ENCODE measurements at places on chromosomes 2 and 18.

GRCh38 chr2:237895544-237896506, 36.4 kb downstream of the RAMP1 start:
- no peak for DNase-seq

- no peak for DNase-seq
These were observed 384.7 kb downstream of the FIGN start for GRCh38 chr2:163351143-163351542.

DNA sequence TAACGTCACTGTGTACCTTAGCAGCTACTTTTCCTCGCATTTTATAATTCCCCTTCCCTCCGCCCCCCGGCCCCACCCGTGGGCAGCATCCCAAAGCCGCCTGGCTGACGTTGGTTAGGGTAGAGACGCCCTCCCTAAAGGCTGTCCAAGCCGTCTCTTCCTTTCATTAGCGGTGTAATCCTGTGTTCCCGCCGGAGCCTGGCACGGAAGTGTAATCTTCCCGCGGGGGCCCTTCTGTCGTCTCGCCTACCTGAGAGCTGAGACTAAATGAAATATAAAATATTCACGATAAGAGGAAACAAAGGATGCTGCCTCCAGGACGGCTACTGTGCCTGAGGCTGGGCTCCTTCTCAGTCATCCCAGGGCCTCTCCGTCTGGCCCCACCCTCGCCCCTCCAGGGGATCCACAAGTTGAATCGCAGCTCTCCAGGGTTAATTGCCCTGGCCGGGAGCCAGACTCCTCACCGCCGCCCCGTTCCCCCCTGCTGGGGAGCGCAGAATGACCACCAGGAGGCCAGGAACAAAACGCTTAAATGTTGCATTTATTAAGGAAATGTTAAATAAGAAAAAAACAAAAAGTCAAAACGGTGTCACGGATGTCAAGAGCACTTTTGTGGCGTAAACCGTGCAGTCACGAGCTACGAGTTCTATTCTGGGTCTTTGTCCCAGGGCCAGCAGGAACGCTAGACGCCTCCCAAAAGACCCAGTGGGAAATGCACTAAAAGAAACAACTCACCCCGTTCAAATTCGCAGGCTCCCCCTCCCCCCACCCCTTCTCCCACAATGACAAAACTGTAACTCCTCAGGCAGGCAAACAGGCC, 1.5 kb downstream of the RPRM start:
- no peak for DNase-seq

GRCh38 chr2:39158351-39158750, 37.5 kb upstream of the SOS1 start:
- DNase-seq = no peak

GRCh38 chr2:122469147-122469546, 713.7 kb downstream of the TSN start:
- no peak for DNase-seq

Data from T-helper 2 cell (primary cell).